NCI-H1417 treated with DMSO at 0.1 percent for 48 hours (cell line): ENCODE measurements at places on chromosomes 13 and 19.

DNA sequence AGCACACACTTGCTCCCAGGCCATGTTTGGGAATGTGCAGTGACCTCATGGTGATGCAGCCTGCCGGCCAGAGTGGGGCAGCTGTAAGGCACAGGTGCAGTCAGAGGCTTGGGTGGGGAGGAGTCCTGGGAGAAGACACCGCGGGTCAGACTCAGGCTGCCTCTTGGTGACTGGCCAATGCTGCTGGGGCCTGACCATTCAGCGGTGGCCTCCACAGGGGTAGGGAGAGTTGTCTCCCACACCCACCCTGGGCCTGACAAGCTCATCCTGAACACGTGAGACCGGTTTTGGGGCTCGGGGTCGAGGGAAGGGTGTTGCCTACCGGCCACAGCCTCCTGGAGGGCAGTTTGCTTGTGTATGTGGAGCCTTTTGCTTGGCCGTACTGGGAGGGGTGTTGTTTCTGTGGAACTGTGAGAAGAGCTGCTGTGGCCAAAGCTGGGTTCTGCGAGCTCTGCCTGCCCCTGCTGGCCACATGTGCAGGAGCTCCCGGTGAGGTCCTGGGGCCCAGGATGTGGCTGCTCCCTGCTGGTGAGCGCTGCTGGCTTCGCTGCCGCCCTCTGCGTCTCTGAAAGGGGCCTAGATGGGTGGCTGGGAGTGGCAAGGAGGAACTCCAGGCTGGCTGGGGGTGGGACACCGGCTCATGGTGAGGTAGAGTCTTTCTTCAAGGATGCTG, 22.1 kb downstream of the UPF1 start:
- no peak for DNase-seq

GRCh38 chr13:25375727-25376358, 4.1 kb downstream of the ATP8A2 start:
- no peak for DNase-seq

DNA sequence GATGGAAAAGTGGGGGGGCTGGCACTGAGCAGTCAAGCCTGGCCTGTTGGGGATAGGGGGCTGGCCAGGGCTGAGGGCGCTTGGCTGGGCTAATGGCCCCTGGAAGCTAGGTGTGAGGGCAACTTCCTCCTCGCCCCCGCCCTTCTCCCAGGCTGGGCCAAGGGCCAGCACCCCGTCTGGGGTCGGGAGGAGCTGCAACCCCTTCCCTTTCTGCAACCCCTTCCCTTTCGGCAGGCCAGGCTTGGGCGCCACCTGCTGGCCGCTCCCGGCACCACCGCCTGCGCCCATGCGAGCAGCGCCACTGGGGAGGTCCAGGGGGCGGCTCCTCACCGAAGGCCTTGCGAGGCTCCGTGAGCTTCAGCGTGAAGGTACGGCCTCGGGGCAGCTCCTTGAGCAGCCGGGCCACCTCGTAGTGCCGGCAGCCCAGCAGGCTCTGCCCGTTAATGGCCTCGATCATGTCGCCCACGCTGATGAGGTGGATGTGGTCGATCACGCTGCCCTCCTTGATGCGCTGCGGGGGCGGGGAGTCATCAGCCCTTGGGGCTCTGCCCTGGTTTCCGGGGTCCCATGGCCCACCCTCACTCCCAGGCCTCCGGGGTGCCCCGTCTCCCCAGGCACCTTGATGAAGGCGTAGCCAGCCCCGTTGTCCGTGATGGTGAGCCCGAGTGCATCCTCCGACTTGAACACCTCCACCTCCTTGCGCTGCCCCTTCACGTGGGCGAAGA, 5.0 kb upstream of the PTGER1 start:
- no peak for DNase-seq

DNA sequence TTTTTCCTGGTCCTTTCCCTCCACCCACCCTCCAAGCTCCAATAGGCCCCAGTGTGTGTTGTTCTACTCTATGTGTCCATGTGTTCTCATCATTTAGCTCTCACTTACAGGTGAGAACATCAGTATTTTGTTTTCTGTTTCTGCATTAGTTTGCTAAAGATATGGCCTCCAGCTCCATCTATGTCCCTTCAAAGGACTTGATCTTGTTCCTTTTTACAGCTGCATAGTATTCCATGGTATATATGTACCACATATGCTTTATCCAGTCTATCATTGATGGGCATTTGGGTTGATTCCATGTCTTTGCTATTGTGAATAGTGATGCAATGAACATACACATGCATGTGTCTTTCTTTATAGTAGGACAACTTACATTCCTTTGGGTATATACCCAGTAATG, 47.1 kb upstream of the ZNF30 start:
- no peak for DNase-seq

GRCh38 chr13:28099396-28100149, 803 bp downstream of the FLT3 start:
- no peak for DNase-seq

- no peak for DNase-seq
Observed at GRCh38 chr19:7815325-7815724, 14.7 kb upstream of the EVI5L start.

DNA sequence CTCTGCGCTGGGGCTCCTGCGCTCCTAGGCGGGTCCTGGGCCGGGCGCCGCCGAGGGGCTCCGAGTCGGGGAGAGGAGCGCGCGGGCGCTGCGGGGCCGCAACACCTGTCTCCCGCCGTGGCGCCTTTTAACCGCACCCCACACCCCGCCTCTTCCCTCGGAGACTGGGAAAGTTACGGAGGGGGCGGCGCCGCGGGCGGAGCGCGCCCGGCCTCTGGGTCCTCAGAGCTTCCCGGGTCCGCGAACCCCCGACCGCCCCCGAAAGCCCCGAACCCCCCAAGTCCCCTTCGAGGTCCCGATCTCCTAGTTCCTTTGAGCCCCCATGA, at the start of gene GJB2:
GJB2 (minus strand) TSS at position 103 of the 326 bp plus-strand sequence. CDS start 3,357 bp downstream, outside the sequence.
- no peak for DNase-seq

- DNase-seq: no peak
Observed at GRCh38 chr13:93466502-93467036, 240.0 kb downstream of the GPC6 start.

GRCh38 chr19:42216653-42217519, 591 bp downstream of the DEDD2 start:
- DNase-seq: no peak
